ENCODE measurements at places on chromosomes 1 and 21.

DNA sequence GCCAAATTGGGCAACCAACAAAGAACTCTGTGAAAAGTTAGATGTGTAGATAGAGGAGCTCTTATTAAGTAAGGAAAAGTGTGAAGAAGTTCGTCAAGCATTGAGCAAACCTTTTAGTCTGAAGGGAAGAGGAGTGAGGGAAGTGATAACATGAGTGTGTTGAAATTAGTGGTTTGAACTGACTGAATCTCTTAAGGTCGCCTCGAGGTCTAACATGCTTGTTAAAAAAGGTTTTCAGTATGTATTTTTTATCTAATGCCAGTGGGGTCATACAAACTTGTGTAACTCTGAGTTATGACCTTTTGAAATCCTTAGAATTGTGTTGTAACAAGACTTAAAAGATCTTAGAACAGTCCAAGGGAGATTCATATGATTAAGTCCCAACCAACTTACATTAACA, 34.1 kb downstream of the SOAT1 start:
- no peak for DNase-seq

DNA sequence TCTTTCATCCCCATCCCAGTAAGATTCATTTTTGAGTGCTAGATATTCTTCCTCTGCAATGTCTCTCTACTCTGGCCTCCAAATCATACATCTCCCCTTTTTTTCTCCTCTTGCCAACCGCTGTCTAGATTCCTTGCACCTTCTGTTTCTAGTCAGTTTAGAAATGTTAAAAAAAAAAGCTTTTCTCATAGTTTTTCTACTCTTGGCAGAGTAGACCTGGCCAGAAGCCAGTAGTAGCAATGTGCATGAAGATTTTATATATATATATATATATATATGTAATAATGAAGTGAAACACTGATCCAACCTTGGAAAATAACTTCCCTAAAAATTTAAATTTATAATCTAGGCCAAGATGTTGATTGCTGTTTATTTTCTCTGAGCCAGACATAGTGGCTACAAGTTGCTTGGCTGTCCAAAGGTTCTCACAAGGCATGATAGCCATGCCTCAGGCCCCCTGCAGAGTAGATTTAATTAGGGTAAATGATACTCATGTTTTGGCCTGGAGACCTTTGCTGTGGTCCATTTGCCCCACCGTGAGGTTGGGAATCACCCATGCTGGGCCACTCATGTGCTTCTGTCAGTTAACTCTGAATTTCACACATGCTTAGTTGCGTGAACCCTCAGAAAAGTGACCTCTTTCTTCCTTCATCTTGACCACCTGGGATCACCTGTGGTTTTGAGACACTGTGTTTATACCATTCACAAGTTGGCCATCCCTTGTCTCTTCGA, 103.4 kb upstream of the KCNE2 start:
- DNase-seq, result no peak

DNA sequence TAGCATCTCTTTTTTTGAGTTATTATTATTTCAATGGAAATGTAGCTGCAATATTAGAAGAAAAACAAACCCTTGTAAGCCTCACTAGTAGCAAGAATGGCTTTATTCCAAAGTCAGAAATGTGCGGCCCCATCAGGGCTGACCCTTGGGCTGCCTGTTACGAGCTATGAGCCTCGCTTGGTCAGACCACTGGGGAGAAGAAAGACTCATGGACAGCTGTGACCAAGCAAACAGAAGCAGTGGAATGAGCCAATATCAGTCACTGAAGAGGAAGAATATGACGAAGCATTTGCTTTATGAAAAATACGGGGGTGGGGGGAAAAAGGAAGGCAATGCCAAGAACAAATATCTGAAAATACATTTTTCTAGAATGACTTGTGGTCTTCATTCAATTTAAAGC, 504.5 kb downstream of the LMO4 start:
- DNase-seq, result no peak

DNA sequence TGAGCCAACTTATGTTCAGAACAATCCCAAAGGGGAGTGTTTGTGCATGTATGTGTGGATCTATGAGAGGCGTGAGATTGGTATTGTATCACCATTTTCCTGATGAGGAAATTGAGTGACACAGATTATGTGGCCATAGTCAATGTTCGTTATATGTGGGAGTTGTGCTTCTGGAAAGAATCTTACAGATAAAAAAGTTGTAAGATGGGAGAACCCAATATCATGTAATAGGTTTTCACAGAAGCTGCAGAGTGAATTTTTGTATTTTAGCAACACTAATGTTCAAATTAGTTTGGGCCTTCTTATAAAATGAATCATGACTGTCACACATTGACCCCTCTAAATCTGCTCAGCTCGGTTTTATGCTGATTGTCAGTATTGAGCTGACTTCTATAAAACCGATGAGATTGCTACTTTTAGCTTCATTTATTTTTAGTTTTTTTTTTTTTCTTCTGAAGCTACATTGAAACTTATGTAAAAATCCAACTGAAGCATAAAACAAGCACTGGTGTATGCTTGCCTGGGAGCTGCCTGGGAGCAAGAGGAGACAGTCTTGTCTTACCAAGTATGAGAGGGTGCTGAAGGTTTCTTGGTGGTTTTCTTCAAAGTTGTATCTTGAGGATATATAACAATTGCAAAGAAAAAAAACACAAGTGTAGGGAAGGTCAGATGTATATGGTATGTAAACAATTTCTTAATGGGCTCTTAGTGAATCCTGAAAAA, 4.1 kb downstream of the RWDD3 start:
- no peak for DNase-seq

DNA sequence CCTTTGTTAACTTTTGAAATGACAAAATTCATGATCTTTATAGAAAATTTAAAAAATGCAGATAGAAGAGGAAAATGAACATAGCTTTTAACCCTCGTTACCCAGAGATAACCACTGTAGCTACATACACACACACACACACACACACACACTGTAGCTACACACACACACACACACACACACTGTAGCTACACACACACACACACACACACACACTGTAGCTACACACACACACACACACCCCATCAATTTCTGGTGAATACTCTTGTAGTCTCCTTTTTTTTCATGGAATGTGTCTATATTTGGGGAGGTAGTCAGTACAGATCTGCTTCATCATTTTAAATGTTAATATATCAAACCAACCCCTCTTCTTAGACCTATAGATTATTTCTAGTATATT, 58.5 kb downstream of the SH3BGR start:
- DNase-seq, result no peak

GRCh38 chr1:56255516-56256152, 323.7 kb downstream of the PLPP3 start:
- DNase-seq, result no peak

DNA sequence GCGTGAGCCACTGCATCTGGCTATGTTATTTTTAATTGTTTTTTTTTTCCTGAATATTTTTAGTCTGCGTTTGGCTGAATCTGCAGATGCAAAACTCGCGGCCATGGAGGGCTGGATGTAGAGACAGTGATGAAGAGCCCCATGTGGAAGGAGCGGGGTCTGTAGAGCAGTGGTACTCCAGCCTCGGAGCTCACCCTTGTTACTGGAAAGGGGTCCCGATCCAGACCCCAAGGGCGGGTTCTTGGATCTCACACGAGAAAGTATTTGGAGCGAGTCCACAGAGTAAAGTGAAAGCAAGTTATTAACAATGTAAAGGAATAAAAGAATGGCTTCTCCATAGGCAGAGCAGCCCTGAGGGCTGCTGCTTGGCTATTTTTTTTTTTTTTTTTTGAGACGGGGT, 2.7 kb downstream of the TRPM2 start:
- no peak for DNase-seq

DNA sequence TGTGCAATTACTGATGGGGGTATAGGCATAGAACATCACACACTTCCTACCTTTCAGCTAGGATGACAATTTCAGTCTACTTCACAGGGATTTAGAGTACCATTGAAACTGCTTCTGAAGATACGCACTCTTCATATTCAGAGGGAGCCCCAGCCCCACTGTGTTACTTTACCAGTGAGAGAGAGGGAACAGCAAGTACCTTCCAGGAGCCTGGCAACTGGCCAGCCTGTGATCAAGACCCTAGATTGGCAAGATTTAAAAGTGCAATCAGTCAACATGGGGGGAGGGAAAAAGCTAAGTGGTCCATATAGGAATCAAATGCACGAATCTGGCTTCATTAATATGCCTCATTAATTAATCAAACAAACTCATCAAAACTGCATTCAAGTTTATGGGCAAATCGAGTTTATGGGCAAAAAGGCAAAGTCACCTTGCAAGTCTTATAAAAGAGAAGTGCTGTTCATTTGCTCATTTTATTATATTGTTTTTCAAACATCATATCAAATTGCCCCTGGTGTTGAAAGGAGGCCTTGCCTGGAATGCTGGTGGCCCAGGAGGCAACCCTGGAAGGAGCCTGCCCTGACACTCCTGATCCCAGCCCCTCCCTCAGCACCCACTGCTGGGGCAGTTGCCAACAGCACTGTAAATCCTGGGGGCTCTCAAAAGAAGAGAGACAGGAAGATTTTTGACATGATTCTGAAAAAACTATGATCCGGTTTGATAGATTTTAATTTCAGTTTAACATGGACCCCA, 184.9 kb upstream of the DPT start:
- DNase-seq, result no peak

DNA sequence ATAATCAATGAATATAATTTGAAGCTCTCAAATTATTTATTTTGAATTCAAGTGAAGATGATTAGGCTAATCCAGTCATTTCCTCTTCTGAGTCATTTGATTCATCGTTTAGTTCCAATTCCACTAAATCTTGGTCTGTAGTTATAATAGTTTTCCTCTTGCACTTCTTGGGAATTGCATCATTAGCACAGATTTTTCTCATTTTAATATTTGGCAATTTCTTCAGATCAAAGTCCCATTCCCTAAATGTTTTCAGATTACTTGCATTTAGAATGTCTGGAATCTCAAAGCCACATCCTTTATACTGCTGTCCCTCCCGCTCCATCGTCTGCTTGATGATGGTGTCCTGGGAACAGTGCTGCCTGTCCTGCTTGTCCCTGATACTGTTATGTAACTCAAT, 43.5 kb downstream of the MAST2 start:
- DNase-seq, result no peak

DNA sequence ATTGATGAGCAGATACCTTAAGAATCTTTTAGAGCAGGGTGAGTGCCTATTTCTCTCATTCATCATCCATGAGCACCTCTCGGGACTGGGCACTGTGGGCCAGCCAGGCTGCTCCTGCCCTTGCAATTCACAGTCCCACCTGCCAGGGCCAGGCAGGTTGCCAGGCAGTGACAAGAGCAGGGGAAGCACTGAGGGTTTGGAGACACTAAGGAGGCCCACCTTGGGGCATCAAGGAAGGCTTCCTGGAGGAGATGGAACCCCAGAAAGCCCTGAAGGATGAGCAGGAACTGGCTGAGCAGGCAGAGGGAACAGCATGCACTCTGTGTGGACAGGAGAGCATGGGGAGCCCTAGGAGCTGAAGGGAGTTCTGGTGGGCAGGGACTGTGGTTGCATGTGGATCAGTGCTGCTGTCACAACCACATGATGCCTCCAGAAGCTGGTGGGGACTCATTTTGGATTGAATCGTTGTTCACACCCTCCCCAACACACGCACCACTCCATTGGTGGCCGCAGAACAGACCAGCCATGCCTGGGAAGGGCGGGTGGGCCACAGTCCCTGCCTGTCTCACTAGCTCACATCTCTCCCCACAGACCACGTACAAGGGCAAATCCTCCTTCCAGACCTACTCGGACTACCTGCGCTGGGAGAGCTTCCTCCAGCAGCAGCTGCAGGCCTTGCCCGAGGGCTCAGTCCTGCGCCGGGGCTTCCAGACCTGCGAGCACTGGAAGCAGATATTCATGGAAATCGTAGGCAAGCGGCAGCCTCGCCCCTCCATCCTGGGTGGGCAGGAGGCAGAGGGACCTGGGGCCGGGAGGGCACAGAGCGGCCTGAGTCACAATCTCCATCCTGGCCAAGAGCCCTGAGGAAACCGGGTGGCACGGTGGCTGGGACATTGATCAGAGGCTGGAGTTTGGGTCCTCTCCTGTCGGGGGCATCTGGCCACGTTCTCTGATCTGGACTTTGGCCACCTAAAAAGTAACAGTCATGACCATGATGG, 55.1 kb downstream of the DISP3 start:
- no peak for DNase-seq

GRCh38 chr1:15153842-15154479, 414 bp downstream of the TMEM51 start:
- DNase-seq, result no peak

- DNase-seq, result no peak
Measured at GRCh38 chr1:198794498-198794897, 155.7 kb downstream of the PTPRC start.

- no peak for DNase-seq
Measured at GRCh38 chr1:177302357-177303044, 131.7 kb downstream of the BRINP2 start.

DNA sequence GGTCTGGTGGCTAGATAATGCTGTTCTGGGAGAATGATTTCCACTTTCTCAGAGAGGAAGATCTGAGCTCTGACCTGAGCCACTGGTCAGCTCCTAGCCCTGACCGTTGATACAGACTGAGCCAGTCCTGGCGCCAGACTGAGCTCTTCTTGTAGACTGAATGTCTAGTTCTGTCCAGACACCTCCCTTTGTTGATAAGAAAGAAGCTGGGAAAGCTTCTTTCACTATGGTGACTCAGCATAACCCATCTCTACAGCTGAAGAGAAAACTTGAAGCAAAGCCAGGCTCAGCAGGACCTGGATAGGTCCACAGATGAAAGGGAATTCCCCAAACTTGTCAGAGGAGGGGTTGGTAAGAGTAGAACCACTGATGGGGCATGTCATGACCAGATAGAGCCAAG, 9.9 kb upstream of the TRABD2B start:
- no peak for DNase-seq

DNA sequence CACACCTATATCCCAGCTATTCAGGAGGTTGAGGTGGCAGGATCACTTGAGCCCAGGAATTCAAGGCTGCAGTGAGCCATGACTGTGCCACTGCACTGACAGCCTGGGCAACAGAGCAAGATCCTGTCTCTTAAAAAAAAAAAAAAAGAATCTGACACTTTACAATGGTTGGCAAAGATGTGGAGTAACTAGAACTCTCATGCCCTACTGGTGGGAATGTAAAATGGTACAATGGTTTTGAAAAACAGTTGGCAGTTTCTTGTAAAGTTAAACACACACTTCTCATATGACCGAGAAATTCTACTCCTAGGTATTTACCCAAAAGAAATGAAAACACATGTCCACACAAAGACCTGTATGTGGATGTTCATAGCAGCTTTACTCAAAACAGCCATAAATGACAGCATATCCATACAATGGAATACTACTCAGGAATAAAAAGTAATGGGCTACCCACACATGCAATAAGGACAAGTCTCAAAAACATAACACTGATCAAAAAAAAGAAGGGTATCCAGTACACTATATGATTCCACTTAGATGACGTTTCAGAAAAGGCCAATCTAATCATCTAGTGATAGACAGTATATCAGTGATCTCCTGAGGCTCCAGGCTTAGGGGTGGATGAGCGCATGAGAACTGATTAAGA, 58.1 kb downstream of the HLCS start:
- DNase-seq, result no peak

- DNase-seq, result no peak
Measured at GRCh38 chr1:224219612-224220059, 36.6 kb downstream of the DEGS1 start.

GRCh38 chr1:8551613-8552489, 233.9 kb downstream of the SLC45A1 start:
- no peak for DNase-seq

GRCh38 chr1:54325284-54325683, 80.9 kb downstream of the SSBP3 start:
- DNase-seq, result no peak

- DNase-seq, result no peak
Measured at GRCh38 chr1:18556364-18556763, 74.3 kb upstream of the PAX7 start.
